Progenitor cell of endocrine pancreas (in vitro differentiated cells): ENCODE measurements at places on chromosomes 13 and 19.

DNA sequence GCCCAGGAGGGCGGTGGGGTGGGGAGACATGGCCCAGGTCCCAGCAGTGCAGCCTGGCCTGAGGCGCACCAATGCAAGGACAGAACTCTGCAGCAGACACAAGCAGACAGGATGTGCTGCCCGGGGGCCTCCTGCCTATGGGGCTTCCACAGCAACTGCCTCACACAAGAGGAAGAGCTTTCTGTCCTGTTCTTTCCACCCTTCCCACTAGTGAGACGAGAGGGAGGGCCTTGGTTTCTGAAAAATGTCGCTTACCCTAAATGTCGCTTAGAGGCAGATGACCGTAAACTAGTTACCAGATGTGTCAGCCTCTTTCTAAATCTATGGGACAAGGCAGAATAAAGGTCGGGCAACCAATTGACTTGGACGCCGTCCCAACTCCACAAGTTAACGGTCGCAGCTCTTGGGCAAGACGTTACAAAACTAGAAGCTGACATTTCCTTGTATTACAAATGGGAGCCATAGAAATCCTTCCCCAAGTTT, at the start of gene LAIR1:
TSS of gene LAIR1 (minus strand) at position 157 of the 483 bp plus-strand sequence. CDS start at position 30, 127 bp downstream.
- peaks cover 35% of the 10 kb centered on the region for H3K27me3 ChIP-seq
- no peaks in the 10 kb centered on the region for H3K36me3 ChIP-seq
- no peaks in the 10 kb centered on the region for H3K4me1 ChIP-seq
- no peak for DNase-seq
- no peak within 1 kb of the TSS for H3K27ac ChIP-seq

DNA sequence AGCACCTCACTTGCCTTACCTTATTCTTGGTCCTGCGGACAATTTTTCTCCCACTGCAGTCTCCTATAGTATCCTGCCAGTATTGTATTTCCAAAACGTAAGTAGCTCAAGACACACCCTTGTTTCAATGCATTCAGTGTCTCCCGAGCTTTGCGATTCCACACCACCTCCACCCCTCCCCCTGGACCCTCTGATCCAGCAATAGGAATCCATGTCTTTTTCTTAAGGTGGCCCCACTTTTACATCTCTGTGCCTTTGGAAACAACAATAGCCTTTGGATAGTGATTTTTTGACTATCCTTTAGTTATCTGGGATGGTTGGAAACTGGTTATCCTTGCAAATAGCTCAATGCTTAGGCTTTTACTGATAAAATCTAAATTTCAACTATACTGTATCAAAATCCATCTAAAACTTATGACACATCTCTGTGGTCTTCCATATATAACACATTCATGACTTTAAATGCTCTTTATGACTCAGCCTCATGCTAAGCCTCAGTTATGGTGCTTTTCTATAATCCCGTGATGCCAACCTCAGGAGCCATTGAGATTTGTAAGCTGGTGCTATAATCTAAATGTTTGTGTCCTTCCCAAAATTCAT, 27.1 kb downstream of the FAM216B start:
- no peak for DNase-seq
- H3K27me3 ChIP-seq: no peaks in the 10 kb centered on the region
- no peak overlapping the region for H3K27ac ChIP-seq

DNA sequence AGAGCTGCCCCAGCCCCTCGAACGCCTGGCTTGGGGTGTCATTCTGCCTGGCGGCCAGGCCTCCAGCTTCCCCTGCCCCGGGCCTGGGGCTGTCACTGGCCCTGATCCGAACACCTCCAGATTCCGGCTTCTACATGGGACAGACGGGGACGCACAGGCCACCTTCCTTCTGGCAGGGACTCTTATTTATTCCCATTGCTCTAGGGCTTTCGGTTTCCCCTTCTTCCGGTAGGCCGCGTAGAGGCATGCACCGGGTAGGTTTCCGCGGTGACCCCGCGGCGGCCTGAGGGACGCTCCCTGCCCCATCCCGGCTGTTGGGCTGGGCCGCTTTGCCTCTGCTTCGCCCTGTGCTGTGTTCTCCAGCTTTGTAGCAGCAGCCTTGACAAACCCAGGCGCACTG, 28.2 kb downstream of the CERS1 start:
- no peak overlapping the region for H3K27ac ChIP-seq
- H3K4me1 ChIP-seq: peaks cover 7% of the 10 kb centered on the region
- DNase-seq: no peak
- H3K4me3 ChIP-seq: no peak overlapping the region

- no peak overlapping the region for H3K27ac ChIP-seq
- H3K4me3 ChIP-seq: no peak overlapping the region
- H3K36me3 ChIP-seq: peaks cover 7% of the 10 kb centered on the region
- DNase-seq: no peak
Observed at GRCh38 chr13:58579468-58579867, 947.9 kb downstream of the PCDH17 start.
